ENCODE measurements at places on chromosomes 6 and 20. TPM values are rescaled to one million over a fixed set of nuclear protein-coding genes. Genes with fewer than 3 reads are reported as not detected.

DNA sequence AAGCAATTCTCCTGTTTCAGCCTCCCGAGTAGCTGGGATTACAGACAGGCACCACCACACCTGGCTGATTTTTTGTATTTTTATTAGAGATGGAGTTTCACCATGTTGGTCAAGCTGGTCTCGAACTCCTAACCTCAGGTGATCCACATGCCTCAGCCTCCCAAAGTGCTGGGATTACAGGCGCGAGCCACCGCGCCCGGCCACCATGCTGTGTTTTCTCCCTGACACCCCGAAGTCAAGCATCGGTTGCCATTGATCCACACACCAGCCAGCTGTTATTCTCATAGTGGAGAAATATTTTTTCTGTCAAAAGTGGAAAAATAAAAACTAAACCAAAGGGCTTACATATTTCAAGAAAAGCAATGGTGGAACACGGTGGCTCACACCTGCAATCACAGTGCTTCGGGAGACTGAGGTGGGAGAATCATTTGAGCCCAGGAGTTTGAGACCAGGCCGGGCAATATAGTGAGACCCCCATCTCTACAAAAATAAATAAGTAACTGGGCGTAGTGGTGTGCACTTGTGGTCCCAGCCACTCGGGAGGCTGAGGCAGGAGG is 157.4 kb downstream of the ZMYND8 start:
- no peak overlapping the region for H3K27ac ChIP-seq
- peaks cover 16% of the 10 kb centered on the region for H3K4me1 ChIP-seq
- H3K27me3 ChIP-seq: no peaks in the 10 kb centered on the region

- no peak overlapping the region for H3K4me3 ChIP-seq
- no peaks in the 10 kb centered on the region for H3K4me1 ChIP-seq
- H3K27me3 ChIP-seq: peaks cover 38% of the 10 kb centered on the region
- no peaks in the 10 kb centered on the region for H3K36me3 ChIP-seq
- DNase-seq: no peak
Observed at GRCh38 chr6:90596967-90597539, 10.2 kb upstream of the MAP3K7 start.

DNA sequence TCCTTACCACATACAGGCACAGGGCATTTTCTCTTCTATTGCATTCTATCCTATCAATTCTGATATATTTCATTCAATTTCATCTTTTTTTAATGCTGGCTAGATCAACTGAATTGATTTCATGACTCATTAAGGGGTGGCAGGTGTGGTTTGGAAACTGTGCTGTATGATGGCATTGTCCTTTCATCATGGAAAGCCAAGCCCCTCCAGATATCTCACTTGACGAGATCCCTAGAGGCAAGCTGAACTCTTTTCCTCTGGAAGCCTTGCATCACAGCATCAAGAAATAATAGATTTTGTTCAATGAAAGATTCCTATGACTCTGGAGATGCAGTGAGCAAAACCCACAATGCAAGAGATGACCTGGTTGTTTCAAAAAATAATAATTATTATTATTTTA is 401.2 kb downstream of the PREX1 start:
- no peaks in the 10 kb centered on the region for H3K36me3 ChIP-seq
- no peak overlapping the region for H3K4me3 ChIP-seq
- H3K27me3 ChIP-seq: peaks cover 2% of the 10 kb centered on the region
- H3K27ac ChIP-seq: no peak overlapping the region
- DNase-seq: no peak
- H3K4me1 ChIP-seq: no peaks in the 10 kb centered on the region

DNA sequence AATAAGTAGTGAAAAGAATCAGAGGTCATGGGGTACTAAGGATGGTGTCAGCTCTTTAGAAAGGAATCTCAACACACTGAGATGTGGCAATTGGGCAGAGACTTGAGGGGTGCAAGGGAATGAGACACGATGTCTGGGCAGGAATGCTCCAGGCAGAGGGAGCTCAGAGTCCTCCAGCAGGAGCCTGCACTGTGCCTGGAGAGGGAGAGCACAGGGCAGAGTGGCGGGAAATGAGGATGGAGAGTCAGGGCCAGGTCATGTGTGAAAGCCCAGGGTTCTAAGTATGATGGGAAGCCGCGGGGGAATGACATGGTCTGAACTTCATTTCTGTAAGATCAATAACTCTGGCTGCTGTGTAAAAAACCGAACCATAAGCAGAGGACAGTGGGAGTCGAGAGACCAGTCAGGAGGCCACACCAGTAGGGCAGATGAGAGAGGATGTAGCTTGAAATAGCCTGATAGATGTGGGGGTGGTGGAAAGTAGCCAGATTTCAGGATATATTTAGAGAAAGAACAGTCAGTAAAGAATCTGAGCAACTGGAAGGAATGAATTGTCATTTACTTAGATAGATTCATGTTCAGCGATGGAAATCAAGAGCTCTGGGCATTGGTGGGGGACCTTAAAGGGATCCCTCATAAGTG is 133.4 kb upstream of the DTNBP1 start:
- no peak overlapping the region for H3K27ac ChIP-seq
- no peak for DNase-seq
- no peaks in the 10 kb centered on the region for H3K4me1 ChIP-seq
- H3K4me3 ChIP-seq: no peak overlapping the region
- no peaks in the 10 kb centered on the region for H3K36me3 ChIP-seq

- no peak overlapping the region for H3K27ac ChIP-seq
- no peaks in the 10 kb centered on the region for H3K4me1 ChIP-seq
- H3K36me3 ChIP-seq: no peaks in the 10 kb centered on the region
- H3K27me3 ChIP-seq: peaks cover 2% of the 10 kb centered on the region
- DNase-seq: no peak
Observed at GRCh38 chr6:150767571-150768018, 97.9 kb upstream of the MTHFD1L start.

The CAPN11 gene
- not detected for total RNA-seq

The RIPOR3 gene
- not detected for total RNA-seq

The DSE gene
- total RNA-seq: 1.9 TPM

The CCN6 gene
- 0.17 TPM for total RNA-seq

The KCNK16 gene
- total RNA-seq: not detected
